ENCODE measurements at places on chromosomes 1 and 21.

DNA sequence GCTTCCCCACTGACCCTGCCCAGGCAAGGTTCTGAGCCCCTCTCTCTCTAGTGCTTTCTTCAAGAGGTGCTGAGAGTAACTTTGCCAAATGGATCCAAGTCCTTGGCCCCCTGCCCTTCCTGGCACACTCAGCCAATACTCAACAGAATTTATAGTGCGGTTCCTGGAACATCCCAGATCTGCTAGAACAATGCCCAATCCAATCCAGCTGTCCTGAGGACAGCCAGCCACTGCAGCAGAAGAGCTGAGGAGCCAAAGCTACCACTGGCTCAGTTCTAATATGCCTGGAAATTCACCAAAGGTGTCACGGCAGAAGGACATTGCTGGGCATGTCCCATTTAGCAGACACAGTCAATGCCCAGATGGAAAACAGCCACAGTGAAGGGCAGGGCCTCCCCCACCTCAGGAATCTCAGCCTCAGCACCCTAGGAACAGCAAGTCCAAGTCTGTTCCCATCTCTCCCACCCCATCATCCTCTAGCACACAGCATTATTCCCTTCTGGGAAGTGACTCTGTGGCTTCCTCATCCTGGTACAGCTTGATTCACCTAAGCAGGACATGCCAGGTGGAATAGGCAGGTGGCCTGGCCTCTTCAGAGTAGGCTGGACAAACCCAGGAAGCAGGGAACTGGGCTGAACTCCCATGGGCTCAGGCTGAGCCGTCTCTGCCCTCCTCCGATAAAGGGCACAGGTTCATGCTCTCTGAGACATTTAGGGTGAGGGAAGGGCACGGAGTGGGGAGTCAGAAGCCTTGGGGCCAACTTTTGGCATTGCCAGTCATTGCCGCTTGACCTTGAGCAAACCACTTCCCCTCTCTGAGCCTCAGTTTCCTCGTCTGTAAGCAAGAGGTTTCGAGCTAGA is 24.6 kb downstream of the PMVK start:
- DNase-seq = no peak

GRCh38 chr1:64532646-64533045 is 62.7 kb downstream of the CACHD1 start:
- DNase-seq = no peak

- DNase-seq = no peak
Measured at GRCh38 chr1:2592672-2593071, 6.1 kb downstream of the PRXL2B start.

DNA sequence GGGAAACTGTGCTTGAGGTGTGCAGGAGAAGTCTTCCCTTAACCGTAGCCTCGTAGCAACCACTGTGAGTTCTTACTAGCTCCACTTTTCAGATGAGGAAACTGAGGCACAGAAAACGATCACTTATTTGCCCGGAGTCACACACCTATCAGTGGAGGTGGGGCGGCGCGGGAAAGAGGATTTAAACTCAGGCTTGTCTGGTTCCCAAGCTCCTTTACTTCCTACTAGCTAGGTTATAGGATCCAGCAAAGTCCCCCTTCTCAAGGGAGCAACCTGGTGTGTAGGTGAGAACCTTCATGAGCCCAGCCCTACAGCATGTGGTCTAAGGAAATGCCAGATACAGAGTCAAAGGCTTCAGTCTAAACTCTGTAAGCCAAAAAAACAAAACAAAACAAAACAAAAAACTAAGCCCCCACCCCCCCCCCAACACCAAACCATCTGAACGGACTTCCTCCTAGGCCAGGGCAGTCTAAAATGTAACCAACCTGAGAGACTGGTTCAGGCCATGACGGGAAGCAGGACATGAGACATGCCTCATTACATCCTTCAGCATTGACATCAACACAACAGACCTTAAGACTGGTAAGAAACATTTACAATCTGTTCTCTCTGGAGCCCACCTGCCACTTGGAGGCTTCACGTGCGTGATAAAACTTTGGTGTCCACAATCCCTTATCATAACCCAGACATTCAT is 709 bp upstream of the FBXO42 start:
- DNase-seq = no peak

- no peak for DNase-seq
Measured at GRCh38 chr1:48908606-48909005, 131.9 kb upstream of the BEND5 start.
